ENCODE measurements at places on chromosomes 11 and 22.

DNA sequence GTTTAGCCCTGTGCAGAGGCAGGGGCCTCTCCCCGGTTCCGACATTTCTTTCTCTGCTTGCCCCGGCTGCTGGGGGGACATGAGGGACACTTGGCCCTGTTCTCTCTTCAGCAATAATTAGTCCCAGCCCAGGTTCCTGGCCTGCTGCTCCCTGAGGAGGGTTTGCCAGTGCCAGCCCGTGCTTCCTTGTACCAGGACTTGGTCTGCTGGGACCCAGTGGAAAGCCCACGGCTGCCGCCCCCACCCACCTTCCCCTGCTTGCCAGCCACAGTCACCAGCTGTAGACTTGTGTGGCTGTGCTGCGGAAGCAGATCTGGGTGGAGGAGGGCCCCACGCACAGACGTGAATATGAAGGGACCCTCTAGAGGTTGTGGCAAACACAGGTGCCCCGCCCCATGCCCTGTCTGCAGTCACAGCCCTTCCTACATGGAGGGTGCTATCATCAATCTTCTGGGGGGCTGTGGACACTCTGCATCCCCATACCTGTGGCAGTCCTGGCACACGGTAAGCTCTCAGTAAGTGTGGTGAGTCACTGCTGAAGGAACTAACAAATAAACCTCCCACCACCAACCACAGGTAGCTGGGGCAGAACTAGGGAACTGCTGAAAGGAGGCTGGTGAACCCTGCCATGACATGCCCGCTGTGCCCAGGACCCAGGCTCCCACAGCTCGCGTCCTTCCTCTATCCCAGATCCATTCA is 949 bp downstream of the TP53AIP1 start:
- no peak for DNase-seq

- no peak for DNase-seq
Measured at GRCh38 chr11:2474059-2474901, 29.5 kb downstream of the KCNQ1 start.

DNA sequence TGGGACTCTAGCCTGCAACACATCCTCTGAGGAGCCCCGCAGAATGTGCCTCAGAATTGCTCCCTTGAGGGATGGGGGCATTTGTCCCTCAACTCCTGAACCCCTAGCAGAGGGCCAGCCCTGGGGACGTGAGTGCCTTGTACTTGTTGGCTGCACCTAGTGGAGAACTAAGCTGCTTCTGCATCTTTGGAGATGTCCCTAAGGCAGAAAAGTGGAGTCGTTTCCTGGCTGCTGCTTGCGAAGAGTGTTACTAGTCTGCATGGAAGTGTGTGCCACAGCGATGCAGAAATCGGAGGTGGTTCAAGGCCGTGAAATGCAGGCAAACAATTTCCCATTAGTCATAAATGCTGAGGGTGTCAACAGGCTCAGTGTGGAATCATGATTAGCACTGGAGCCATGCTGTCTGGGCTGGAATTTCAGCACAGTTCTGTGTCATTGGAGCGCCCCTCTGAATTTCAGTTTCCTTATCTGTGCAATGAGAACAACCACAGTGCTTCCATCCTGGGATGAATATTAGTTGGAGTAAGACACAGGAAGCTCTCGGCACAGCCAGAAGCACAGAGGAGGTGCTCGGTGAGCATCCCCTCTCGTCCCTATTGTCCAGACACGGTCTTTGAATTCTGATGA is 56.5 kb downstream of the MIAT start:
- DNase-seq = no peak

GRCh38 chr22:27772081-27772983 is 29.2 kb downstream of the MN1 start:
- DNase-seq = no peak

DNA sequence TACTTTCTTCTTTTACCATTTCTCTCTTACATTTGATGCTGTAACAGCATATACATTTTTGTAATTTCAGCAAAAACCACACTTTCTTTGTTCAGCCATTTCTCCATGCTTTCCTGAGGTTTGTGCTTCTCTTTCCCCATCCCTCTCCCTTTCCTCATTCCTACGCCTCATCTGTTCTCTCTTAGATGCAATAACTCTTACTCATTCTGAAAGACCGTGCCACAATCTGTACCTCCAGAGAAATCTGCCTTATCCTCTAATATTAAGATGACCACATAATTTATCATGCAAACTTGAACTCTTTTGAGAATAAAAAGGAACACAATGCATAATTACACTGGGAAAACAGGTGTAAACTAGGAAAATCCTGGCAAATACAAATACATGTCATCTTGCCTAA is 588.9 kb downstream of the JRKL start:
- no peak for DNase-seq

- DNase-seq = no peak
Measured at GRCh38 chr11:33514079-33514925, 186.3 kb downstream of the C11orf91 start.

GRCh38 chr11:34157163-34157562 is 51.7 kb downstream of the NAT10 start:
- DNase-seq = no peak

- peak; percentile 52 for DNase-seq
Measured at GRCh38 chr22:50731811-50732624, 6.0 kb upstream of the ACR start.

- DNase-seq = no peak
Measured at GRCh38 chr11:75562836-75563484, 907 bp downstream of the SERPINH1 start.

DNA sequence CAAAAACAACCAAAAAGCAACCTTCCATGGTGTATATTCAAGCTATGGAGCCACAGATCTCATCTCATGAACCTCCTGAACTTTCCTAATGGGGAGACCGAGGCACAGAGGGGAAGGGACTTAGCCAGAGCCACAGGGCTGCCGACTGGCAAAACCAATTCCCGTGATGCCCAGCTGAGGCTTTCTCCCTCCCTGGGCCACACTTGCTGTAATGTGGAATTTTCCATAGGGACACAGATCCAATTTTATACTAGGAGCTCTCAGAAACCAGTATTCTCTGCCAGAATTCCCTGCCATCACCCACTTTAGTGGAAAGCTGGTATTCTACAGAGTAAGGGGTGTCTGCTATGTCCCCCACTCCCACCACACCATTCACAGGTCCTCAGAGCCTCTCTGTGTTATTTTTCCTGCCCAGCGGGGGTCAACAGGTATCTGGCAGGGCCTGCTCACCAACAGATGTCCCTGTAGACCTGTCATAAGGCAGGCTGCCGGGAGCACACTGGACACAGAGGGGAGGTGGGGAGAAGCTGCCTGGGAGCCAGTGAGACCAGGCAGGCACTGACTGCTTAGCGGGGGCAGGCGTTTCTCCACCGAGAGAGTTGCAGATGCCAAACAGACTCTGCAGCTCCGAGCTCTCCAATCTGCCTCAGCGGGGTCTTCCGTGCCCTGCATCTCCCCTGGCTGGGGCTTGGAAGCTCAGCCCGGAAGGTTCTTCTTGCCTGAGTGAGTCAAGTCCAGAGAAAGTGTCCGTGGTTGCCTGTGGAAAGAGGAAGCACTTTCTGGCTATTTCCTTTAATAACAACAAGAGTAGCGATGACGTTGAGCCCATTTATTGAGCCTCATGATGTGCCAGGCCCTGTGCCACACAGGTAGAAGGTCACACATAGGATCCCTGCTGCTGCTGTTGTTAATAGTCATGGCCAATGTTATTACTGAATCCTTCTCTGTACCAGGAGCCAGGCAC is 26.3 kb downstream of the RPS6KA4 start:
- no peak for DNase-seq

- no peak for DNase-seq
Measured at GRCh38 chr11:130092661-130093060, 23.0 kb downstream of the APLP2 start.

DNA sequence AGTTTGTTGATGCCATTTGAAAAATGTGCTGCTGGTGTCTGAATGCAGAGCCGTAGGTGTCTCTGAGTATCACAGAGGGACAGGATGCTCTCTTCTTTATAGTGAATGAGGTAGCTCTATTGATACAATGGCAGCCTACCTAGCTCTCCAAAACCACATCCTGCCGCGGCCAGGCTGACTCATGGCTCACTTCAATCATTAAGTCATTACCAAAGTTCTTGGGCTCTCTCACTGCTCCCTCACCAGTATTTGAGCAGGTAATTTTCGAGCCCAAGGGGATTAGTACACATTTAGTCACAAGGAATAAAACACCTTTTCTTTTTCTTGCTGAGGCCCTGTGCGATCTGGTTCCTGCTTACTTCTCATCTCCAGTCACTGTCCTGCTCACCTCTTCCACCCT is 509.0 kb upstream of the LARGE1 start:
- DNase-seq = no peak

- DNase-seq = no peak
Measured at GRCh38 chr11:129242855-129243254, 50.7 kb upstream of the ARHGAP32 start.

DNA sequence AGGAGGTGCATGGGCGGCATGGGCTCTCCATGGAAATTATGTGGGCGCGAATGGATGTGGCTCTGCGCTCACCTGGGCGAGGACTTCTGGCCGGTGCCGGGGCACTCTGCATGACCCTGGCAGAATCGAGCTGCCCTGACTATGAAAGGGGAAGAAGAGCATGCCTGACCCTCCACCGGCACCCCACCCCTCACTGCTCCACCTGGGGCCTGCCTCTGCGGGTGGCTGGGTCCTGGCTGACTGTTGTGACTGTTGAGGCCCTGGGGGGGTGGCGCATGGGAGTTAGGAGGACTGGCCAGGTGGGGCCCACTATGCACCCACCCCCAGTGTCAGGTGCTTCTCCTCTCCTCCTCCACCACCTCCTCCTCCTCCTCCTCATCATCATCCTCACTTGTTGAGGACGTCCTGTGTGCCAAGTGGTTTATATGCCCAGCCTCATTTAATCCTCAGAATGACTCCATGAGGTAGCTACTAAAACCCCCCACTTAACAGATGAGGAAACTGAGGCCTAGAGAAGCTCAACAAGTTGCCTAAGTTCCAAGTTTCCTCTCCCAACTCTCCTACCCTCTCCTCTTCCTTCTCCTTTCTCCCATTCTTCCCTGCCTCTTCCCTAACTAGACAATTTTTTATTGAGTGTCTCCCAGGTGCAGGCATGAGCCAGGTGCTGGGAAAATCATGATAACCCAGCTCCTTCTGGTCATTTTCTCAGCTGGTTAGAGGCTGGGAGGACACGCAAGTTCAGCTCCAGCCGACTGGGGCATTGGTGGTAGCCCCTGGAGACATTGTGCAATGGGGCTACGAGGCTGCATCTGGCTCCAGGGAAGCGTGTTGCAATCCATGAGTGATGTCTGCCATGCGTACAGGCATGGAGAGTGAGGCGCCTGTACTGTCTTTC is 2.3 kb downstream of the MYEOV start:
- no peak for DNase-seq

GRCh38 chr11:96228910-96229309 is 114.1 kb downstream of the MAML2 start:
- no peak for DNase-seq

- DNase-seq = no peak
Measured at GRCh38 chr11:489610-490185, 17.3 kb downstream of the RNH1 start.

DNA sequence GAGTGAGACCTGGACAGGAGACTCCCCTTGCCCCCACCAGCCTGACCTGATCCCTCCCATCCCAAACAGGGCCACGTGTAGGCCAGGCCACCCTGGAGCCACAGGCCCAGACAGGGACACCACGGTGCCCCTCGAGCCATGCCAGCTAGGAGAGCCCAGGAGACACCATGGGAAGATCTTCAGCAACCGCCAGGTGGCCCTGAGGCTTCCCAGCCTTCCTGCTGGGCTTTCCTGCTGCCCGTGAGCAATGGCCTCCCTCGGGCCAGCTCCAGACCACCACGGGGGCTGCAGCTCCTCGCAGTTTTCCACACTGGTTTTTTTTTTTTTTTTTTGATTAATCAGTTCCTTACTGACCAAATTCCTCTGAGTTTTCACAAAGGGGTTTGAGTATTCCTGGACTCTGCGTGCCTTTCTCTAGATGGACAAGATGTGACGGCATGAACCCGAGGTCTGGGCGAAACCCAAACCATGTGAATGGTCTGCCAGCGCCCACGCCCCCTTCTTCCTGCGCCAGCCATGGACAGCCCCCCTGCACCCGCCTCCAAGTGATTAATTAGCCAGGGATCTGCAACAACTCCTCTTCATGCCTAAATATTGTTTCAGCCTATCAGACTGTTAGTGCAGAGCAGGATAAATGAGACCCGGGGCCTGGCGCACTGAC is 40.9 kb downstream of the TBX1 start:
- DNase-seq = no peak

DNA sequence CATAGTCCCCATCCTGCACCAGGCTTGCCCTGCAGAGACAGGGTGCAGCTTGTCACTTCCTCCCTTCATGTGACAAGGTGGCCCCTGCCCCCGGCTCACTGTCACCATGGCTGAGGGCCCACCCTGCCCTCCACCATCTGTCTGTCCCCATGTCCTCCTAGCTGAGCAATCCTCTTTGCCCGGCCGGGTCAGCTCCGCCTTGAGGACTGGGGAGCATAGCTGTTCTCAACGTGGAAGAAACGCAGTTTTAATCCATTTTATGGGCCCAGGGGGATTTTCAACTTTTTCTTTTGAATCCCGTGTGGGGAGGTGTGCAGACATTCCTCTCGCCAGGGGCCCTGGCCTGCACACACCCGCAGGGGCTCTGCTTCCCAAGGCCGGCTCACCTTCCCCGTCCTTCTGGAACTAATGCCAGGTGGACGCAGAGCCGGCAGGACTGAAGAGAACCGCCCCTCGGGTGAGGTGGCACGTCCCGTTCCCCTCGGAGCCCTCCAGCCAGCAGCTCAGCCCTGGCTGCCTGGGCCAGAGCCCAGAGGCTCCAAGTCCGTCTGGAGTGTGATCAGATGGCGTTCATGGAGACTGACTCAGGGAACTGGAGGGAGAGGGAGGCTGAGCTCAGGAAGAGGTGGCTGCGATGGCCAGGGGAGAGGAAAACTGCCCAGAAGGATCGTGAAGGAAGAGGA is 1108.7 kb downstream of the BRD1 start:
- no peak for DNase-seq

DNA sequence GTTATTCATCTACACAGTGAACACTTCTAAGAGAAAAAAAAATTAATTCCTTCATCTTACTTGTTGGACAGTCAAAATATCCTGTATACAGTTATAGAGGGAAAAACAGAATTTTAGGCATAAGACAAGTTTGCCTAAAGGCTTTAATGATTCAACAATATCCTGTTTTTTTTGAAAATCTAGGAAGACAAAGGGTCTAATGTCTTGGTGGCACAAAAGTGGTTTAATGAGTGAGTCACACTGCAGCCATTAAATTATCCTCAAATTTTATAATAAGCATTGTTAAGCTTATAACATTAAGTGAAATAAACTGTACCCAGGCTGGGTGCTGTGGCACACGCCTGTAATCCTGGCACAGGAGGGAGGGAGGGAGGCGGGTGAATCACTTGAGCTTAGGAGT is 72.9 kb downstream of the GAB2 start:
- no peak for DNase-seq

DNA sequence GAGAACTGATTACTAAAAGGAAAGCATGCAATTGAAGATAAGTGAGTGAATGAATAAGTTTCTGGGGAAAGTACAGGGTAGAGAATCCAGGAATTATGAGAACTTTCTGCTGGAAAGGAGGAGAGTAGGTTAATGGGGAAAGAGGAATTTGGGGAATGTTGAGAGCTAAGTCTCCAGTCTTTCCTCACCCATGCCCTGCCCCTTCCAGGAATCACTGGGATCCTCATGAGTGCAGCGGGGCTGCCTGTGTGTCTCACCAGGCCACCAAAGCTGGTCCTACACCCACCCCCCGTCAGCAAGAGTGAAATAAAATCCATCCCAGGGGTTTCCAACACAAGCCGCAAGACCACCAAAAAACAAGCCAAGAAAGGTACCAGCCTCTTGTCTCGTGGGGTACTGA is 17.0 kb downstream of the DTX4 start:
- DNase-seq = no peak

GRCh38 chr22:36506637-36507517 is at the start of gene FOXRED2:
Gene FOXRED2 (minus strand): TSS chr22:36507040. CDS start chr22:36506422, 618 bp downstream.
- DNase-seq = peak; percentile 78
